Foreskin keratinocyte (primary cell): ENCODE measurements at places on chromosomes 1 and 21. TPM values are rescaled to one million over a fixed set of nuclear protein-coding genes. Genes with fewer than 3 reads are reported as not detected.

Gene KCNAB2
- 1.8 and 2.0 TPM in 2 replicates for polyA plus RNA-seq

Gene RGS7
- not detected in 2 replicates for polyA plus RNA-seq

Gene CCDC17
- polyA plus RNA-seq = 0.19 and 0.20 TPM in 2 replicates

Gene MAP3K21
- polyA plus RNA-seq = 2.4 and 3.0 TPM in 2 replicates

Gene OLIG2
- not detected in 2 replicates for polyA plus RNA-seq

Gene TMPRSS3
- polyA plus RNA-seq = not detected in 2 replicates

Gene HMCN1
- polyA plus RNA-seq = 0.06 and 0.10 TPM in 2 replicates

Gene SERPINC1
- polyA plus RNA-seq = 0.03 TPM in 1 of 2 replicates, not detected in the other

Gene SPTA1
- not detected in 2 replicates for polyA plus RNA-seq

Gene INAVA
- polyA plus RNA-seq = 17.5 and 30.4 TPM in 2 replicates

Gene EXTL1
- 0.02 and 0.04 TPM in 2 replicates for polyA plus RNA-seq

Gene ZMPSTE24
- 22.4 and 29.7 TPM in 2 replicates for polyA plus RNA-seq

Gene DNASE2B
- polyA plus RNA-seq = not detected in 2 replicates

Gene CLDN14
- polyA plus RNA-seq = 0.03 TPM in 1 of 2 replicates, not detected in the other

Gene CMPK1
- 39.9 and 46.3 TPM in 2 replicates for polyA plus RNA-seq

Gene GNG4
- polyA plus RNA-seq = 0.19 and 0.20 TPM in 2 replicates

Gene TMEM81
- polyA plus RNA-seq = 2.1 and 2.6 TPM in 2 replicates

Gene ZSCAN20
- polyA plus RNA-seq = 0.56 and 0.59 TPM in 2 replicates

Gene ARHGEF16
- polyA plus RNA-seq = 19.9 and 22.8 TPM in 2 replicates
